ENCODE measurements at places on chromosomes 3 and 15.

GRCh38 chr3:143775459-143775858 lies 72.8 kb downstream of the SLC9A9 start:
- DNase-seq = peak; percentile 17

DNA sequence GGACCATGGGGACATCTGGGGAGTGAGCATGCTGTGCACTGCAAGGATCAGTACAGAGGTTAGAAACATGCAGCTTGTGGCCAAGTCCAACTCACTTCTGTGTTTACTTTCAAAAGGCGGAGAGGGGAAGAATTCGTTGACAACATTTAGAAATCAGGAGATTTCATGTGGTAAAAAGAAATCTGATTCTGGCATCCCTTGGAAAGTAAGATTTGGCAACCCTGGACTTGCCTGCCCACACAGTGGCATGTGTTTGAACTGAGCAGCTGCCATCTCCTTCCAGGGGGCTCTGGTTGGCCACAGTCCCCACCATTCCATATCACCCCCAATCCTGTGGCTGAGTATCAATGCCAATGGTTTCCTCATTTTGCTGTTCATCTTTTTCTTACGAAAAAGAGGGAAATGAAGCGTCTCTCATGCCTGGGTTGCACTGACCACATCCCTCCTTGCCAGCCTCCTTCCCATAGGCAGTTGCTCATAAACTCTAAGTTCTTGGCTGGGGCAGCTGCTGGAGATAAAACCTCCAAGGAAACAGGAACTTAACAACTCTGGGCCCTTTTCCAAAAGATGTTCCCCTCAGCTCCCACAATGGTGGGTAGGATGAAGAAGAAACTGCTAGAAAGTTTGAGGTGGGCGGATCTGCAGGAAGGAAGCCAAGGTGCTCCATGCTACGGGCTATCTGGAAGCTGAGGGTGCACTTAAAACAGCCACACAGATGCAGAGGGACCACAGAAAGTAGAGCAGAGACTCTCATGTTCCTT lies 29.2 kb downstream of the SLC6A11 start:
- no peak for DNase-seq

DNA sequence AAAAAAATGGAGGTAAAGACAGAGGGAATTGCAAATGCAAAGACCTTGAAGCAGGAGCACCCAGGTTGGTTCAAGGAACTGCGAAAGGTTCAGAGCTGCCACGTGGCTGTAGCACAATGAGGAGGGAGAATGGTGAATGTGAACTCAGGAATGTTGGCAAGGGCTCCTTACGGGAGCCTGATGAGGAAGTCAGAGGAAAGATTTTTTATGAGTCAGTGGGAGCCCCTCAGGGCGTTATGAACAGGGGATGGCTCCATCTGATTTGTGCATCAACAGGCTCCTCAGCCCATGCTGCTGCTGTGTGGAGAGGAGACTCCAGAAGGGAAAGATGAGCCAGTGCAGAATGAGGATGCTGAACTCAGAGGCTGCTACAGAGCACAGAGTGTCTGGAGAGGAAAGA lies 194.4 kb downstream of the ARRDC4 start:
- no peak for DNase-seq

DNA sequence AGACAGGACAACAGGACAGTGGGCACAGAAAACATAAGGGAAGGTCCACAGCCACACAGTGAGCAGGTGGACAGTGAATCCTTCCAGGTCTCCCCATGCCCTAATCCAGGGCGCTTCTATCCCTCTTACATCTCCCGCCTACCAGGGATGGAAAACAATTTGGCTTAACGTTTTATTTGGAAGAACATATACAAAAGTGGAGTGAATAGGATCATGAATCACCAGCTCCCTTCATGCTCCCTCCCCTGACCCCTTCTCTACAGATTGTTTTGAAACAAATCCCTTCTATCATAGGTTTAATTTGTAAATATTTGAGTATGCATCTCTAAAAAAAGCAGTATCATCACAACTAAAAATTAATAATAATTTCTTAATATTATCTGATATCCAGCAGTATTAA lies 52.5 kb downstream of the CLDN11 start:
- peak; percentile 2 for DNase-seq

DNA sequence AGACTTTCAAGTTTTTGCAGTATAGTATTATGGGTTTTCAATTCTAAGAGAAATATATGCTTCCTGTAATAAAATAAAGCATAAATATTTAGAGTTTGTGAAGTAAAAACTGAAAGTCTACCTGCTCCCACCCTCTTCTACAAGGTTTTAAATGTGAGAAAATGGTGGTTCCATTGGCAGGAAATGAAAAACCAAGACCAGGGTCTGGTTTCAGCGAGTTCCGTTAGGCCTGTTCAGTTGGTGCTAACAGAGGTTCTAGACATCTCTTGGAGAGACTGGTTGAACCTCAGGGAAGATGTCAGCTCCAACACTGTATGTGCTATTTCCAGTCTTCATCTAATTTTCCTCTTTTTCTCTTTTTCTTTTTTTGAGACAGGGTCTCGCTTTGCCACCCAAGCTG lies 11.8 kb upstream of the MYO1E start:
- DNase-seq = no peak

- DNase-seq = no peak
Observed at GRCh38 chr15:83053151-83053550, 13.9 kb downstream of the BTBD1 start.

GRCh38 chr3:139327231-139327630 lies 16.6 kb upstream of the MRPS22 start:
- no peak for DNase-seq

DNA sequence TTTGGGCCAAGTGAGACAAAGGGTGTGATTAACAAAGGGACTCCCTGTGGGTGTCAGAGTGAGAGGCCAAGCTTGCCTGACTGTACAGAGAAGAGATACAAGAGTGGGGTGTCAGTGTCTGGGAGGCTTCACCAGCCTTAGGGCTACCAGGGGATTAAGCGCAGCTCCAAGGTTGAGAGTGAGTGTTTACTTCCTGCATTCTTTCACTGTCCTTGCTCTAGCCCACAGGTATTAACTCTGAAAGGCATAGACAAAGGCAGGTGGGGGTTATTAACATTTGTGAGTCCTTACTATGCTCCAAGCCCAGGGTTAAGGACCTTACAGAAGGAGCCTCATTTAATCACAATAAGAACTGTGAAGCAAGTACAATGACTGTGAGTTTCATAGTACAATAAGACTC lies 107.6 kb downstream of the IL20RB start:
- DNase-seq = no peak

DNA sequence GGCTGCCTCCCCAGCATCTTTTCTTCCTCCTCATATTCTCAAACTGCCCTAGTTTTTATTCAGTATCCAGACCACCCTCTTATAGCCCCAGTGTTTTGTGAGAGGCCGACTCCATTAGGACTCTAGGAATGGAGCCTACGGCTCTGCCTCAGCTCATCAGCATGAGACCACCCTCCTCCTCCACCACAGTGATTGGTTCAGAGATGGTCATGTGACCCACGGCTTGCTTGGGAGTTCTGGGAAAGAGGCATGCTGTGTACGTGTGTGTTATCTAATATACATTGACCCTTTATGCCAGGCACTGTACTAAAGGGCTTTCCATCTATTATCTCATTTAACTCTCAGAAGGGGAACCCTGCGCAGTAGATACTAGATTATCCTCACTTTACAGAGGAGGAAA lies 17.8 kb upstream of the CMTM7 start:
- DNase-seq = no peak

DNA sequence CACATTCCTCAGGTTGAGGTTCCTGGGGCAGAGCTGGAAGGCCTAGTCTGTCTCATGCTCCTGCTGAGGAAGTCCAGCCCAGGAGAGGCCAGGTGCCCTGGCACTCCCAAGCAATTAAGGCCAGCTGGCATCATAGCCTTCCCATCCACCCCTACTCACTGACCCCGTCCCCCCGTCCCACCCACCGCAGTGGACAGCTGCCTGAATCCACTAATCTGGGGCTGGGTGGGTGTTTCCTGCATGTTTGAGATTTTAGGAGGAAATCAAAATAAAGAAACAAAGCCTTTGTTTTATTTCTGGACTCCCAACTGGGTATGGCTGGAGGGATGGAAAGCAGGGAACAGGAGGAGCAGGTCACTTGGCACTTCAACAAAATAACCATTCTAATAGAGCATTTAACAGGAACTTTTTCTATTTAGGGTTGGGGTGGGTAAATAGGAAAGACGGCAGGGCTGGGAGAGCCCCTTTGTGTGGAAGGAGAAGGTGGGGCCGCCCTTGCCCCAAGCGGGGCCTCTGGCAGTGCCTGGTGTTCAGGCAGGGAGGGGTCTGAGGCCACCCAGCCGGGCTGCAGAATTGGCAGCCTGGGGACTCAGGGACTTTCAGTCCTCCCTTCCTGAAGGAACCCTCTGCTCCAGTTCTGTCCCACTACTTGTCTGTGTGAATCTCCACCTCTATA lies 8.5 kb downstream of the MRAS start:
- DNase-seq = no peak

GRCh38 chr3:169722724-169723123 lies 42.1 kb downstream of the TERC start:
- DNase-seq = no peak

DNA sequence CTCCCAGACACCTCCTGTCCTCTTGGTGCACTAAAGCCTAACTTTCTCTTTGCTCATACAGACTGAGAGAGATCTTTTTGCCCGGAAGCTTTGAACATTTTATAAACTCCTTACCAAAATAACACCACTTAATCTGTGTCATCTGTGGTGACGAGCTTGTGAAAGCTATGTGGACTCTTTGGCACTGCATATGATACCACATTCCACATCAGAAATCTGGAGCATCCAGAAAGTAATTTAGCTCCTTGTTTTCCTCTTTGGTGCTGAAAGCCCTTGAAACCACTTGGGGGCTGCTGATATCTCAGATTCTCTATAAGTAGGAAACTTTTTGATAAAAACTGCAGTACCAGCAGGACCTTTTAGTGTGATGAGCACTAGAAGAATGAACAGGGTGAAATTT lies 128.3 kb downstream of the ALCAM start:
- DNase-seq = no peak

- DNase-seq = no peak
Observed at GRCh38 chr15:51575775-51576174, 46.8 kb downstream of the DMXL2 start.

DNA sequence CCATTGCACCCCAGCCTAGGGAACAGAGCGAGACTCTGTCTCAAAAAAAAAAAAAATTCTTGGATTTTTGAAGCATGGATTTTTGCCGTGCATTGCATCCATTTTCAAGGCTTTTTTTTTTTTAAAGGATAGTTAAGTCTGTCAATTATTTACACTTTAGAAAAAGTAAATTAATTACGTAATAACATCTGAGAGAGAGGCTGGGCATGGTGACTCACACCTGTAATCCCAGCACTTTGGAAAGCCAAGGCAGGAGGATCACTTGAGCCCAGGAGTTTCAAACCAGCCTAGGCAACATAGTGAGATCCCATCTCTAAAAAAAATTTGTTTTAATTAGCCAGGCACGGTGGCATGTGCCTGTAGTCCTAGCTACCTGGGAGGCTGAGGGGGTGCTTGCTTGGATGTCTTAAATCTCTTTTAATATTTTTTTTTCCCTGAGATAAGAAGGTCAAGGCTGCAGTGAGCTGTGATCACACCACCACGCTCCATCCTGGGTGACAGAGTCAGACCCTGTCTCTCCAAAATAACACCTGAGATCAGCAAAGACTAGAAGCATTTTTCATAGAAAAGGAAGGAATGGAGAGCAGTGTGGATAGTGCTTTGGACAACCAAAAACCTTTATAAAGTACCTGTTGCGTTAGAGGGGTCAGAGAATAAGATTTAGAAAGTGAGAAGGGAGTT lies 6.8 kb upstream of the SENP7 start:
- DNase-seq = no peak

DNA sequence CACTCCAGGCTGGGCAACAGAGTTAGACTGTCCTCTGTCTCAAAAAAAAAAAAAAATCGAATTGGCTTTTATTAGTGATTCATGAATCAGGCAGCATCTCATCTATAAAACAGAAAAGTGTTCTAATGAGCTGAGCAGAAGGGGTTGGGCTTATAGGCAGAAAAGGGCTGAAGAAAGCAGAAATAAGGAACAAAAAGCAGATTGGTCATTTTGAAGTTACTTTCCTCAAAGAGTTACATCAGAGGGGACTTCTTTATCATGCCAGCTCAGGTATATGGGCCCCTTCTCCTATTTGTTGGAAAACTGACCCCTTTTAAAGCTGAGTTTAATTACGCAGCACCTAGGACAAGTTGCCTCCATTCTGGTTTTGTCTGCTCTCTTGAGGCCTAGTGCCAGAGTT lies 722 bp upstream of the POGLUT1 start:
- DNase-seq = no peak

- no peak for DNase-seq
Observed at GRCh38 chr15:62391641-62392262, 226.7 kb upstream of the C2CD4B start.

- no peak for DNase-seq
Observed at GRCh38 chr15:48463366-48463880, 132.2 kb downstream of the DUT start.

DNA sequence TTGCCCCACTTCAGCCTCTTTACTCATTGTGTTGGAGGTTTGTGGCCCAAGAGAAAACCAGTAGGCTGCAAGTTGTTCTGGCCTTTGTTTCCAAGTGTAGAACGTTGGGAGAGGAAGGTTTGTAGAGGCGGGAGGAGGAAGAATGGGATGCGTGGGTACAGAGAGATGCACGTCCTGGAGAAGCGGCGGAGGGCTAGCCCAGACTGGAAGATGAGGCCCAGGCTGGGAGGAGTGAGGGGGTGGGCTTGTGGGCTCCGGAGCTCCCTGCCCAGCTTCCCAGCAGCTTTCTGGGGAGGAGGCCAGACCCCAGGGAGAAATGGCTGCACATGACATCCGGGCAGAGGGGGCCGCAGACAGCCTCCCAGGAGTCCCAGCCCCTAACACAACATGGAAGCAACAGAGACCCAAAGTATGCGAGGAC lies 5.3 kb downstream of the PLA2G4F start:
- no peak for DNase-seq

DNA sequence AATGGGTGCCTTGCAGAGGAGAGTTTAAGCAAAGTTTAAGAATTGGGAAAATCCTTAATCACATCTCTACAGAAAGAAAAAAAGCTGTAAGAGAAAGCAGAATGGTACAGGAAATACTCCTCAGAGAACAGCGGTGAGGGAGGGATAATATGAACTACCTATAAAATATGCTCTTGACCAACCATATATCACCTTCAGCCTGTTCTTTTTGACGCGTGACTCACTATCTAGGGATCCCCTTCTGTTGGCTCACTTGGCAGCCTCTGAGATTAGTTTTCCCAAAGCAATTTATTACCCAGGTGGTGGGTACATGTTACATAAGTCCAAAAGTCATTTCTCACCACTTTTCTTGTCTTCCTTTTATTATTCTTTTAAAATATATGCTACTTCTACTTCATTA lies 97.7 kb downstream of the CNTN6 start:
- DNase-seq = no peak

DNA sequence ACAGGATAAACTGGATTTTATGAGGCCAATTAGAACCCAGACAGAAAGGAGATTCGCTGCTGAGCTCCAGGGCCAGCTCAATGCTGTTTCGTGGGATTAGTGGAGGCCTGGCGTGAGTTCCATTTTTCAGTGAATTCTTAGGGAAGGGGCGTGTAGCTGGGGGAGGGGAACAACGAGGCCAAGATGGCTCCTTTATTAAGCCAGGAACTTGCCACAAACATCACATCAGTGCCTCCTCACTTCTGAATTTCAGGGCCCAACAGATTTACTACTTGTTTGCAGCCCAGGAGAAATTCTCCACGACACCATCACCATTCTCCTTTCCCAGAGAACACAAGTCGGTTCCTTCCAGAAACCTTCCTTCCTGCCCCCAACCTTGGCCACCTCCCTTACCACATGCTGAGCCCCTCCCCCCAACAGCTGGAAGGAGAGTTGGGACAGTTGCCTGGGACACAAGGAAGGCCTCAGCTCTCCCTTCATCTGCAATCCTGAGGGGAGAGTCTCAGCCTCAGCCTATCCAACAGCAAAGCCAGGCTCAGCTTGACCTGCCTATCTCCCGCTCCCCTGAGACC lies 5.8 kb downstream of the IGDCC4 start:
- DNase-seq = peak; percentile 65
